ENCODE measurements at places on chromosomes 16 and 17.

- no peak for DNase-seq
These were observed 38.6 kb upstream of the BRD7 start for GRCh38 chr16:50407351-50407750.

GRCh38 chr17:53141280-53141679 lies 681.4 kb upstream of the KIF2B start:
- no peak for DNase-seq

DNA sequence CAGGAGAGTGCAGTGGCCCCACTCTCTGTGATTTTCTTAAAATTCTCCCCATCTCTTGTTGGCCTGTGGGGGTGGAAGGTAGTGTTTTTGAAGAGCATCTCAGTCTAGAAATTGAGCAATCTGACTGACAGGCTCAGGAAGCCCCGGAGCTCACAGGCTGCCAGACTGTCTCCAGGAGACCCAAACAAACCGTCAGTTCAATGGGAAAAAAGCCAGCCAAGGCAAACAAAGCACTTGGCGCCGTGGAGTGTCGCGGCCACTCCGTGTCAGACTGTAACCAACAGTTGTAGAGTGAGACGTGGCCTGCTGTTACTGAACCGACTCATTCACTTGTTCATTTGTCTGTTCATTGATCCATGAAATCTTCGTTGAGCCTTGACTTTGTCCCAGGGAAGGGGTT lies 33.7 kb downstream of the RGS9 start:
- no peak for DNase-seq

DNA sequence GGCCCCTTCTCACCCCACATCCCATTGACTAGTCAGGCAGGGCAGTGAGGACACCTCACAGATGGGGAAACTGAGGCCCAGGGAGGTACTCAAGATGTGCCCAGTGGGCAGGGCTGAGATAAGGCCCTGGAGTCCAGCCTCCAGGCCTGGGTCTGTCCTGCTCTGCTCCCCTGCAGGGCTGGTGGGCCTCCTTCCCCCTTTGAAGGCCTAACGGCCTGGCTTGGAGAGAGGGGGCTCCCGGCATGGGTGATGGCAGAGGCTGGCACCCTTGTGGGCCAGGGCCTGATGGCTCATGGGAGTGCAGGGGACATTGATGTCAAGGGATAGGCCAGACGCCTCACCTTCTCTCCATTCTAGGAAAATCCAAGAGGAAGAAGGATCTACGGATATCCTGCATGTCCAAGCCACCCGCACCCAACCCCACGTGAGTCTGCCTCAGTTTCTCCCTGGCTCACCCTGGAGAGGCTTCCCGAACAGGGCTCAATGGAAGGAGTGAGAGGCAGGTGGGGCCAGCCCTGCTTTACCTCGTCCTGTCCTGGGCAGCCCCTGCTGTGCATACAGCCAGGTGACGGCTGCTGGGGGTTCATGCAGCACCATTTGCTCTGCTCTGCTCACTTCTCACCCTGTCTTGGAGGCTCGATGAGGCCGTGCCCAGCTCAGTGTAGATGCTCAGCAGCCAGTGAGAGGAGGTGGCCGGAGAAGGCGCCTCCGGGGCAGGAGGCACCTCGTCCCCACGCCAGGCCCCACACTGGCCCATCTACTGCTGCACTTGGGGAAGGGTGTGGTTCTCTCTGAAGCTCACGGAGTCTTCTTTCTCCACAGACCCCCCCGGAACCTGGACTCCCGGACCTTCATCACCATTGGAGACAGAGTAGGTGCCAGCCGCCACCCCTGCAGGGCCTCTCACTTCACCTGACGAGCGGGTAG lies 13.8 kb downstream of the MAP2K3 start:
- no peak for DNase-seq

DNA sequence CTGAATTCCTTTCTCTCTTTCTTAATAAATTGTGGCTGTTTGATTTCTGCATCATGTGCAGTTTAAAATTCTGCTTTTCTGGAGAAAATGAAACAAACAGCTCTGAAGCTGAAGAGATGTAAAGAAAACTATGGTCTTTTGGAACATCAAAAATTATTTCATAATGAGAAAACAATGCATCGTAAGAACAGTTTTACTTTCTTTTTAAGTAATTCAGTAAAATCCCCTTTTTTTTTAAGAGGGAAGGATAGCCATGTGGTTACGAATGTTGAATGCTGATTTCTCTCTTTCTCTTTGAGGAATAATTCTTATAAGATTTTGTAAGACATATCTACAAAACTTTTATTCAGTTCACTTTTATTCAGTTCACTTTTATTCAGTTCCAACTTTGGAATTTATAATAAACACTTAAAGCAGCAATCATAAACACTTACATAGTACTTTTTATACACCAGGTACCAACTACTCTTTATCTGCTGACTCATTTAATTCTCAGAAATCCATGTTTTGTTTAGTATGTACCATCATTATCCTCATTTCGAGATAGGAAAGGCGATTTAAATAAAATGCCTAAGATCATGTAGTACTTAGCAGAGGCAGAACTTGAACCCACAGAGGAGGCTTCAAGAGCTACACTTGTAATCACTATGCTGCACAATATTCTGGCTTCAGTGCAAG lies 26.6 kb downstream of the CNTNAP4 start:
- no peak for DNase-seq

All from HS-27A (cell line).